ENCODE measurements at places on chromosomes 4 and X. TPM values are rescaled to one million over a fixed set of nuclear protein-coding genes. Genes with fewer than 3 reads are reported as not detected.

MAGIX gene
- 13.9 TPM for total RNA-seq

PNCK gene
- total RNA-seq: 1.1 TPM

TLR1 gene
- total RNA-seq: 2.3 TPM

PPEF2 gene
- not detected for total RNA-seq

TBX22 gene
- total RNA-seq: not detected

AREG gene
- total RNA-seq: 30.0 TPM

GABRB1 gene
- total RNA-seq: 0.37 TPM

VAMP7 gene
- total RNA-seq: 29.5 TPM

All from left colon (tissue), 2 donors.